ENCODE measurements at places on chromosomes 3 and 15.

DNA sequence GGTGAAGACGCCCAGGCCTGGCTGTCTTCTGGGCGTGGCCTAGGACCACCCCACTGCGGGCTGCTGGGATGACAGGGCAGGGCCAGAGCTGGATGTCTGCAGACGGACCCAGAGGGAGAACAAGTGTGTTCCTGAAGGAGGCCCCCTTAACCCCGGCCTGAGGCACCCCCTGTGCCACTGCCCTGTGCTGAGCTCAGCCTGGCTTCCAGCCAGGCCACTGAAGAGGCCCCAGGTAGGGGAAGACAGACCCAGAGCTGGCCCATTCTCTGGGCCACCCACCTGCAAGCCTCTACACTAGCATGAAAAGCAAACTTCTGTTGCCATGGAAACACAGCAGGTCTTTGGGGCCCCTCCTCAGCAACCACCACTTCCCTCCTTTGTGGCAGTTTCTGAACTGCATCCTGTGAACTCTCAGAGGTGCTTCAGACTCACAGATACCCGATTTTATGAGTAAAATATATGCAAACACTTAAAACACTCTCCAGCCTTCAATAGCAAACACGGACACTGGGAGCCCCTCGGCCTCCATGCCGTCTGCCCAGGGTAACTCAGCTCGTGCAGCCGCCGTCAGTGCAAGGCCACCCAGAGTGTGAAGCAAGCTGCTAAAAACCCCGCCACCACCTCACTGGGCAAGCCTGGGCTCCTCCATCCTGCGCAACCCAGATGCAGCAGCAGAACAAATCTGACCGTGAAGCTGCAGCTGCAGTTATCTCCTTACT lies 42.5 kb downstream of the CMTM6 start:
- DNase-seq = no peak

DNA sequence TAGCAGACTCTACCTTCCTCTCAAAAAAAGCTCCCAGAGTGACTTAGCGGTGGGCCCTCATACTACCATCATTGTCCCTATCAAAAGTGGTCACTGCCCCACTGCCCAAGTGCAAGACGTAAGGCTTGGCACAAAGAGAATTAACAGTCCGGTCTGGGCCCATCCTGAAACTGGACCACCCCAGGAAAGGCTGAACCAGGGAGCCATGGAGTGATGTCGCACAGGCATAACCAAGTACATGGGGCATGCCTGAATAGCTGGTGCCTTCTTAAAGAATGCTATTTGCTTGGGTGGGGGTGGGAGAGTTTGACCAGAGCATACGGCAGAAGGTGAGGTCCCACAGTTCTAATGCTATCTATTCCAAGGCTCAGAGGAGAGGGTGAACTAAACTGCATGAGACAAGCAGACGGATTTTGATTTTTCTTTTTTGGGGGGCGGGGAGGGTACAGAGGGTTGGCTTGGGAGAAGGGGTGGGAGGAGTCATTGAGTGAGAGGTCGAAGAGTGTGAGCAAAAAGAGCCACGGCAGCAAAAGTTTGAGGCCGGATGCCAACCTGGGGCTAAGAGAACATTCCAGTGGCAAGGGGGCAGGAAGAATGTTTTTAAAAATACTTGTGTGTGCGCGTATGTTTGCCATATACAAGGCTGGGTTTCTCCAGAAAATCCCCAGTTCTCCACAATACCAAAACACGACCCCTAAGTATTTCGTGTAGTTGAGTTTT lies 50.2 kb downstream of the FAM174B start:
- no peak for DNase-seq

DNA sequence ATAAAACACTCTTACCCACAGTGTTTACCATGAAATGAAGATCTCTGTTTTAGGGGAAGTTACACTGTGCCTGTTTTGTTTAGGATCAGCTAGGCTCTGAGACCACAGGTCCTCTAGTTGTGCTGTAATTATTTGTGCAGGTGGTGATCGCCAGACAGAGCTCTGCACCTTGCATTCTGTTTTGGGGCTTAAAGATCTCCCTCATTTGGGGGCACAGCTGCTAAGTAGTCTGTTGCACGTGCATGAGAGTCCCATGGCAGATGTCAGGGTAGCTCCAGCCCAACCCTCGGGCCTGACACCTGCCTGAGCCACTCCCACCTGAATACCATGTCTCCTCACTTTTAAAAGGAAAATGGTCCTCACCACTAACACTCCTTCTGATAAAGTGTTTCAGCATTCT lies 12.4 kb downstream of the C3orf20 start:
- DNase-seq = no peak

- DNase-seq = no peak
Measured at GRCh38 chr15:47786371-47786770, 69.1 kb downstream of the SEMA6D start.

DNA sequence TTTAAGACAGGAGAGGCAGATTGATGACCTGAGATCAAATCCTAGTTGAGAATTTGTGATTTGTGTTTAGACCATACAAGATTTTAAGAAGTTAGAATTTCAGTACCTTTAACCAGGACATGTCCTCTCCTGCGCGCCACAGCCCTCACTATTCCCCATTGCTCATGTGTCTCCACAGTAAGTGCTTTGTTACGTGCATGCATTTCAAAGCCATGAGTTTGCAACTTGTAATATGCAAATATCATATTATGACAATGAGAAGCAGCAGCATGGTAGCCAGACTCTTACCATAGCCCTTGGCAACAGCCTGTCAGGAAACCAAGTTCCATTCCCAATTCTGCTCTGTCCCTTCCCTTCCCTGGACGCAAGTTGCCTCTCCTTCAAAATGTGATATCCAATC lies 73.3 kb upstream of the ATP13A5 start:
- DNase-seq = no peak
